Left ventricle myocardium inferior (tissue), 1 donor: ENCODE measurements at places on chromosomes 3 and 15. TPM values are rescaled to one million over a fixed set of nuclear protein-coding genes. Genes with fewer than 3 reads are reported as not detected.

DNA sequence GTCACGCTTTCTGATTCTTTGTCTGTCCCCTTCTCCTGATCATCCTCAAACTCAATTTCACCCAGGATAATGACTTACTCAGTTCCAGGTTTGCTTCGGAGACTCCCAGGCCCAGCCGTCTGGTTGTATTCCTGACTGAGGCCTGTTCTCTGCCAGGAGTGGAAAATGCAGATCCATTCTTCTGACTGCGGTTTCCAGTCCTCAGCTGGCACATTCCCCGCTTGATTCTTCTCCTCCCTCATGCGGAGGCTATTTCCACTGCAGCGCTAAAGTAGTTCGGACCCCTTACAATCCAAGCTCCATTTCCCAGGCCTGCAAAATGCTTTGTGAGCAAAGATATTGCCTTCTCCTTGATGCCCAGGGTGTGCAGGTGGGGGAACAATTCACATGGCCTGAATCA is 47.2 kb upstream of the GALNT15 start:
- no peak for DNase-seq

DNA sequence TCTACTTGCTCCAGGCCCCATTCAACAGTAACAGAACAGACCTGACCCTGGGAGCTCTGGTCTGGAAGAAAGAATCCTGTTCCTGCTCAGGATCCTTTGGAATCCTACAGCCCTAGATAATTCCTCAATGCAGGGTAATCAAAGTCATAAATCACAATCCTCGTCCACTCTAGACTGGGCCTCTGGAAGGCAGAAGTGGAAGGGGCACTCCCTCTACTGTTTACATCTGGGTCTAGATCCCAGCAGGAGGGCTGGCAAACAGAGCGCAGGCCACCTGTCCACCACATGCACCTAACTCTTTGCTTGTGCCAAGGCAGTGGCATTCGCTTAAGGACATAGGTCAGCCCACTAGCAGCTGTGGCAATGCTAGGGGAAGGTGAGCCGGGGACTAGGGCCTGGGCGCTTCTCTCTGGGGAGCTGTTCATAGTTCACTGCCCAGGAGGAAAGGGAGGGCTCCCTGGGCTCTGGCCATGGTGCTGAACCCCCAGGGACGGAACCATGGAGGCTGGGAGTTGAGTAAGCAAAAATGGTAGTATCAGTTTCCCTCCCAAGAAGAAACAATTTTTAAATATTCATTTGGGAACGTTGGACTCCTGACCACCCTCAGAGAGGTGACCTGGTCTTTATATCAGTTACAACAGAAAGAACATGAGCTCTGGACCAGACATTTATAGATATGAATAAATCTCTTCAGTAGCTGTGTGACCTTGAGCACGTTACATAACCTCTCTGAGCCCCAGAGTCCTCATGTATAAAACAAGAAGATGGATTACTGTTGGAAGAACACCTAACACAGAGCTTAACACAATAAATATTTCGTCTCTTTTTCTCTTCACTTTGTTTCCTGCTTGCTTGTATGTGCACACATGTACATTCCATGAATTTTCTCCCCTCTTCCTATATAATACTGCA is 90.2 kb downstream of the NTRK3 start:
- no peak for DNase-seq

GRCh38 chr3:126445506-126445905 is 30.2 kb downstream of the ZXDC start:
- no peak for DNase-seq

GRCh38 chr3:42520336-42520735 is 17.9 kb downstream of the VIPR1 start:
- no peak for DNase-seq

DNA sequence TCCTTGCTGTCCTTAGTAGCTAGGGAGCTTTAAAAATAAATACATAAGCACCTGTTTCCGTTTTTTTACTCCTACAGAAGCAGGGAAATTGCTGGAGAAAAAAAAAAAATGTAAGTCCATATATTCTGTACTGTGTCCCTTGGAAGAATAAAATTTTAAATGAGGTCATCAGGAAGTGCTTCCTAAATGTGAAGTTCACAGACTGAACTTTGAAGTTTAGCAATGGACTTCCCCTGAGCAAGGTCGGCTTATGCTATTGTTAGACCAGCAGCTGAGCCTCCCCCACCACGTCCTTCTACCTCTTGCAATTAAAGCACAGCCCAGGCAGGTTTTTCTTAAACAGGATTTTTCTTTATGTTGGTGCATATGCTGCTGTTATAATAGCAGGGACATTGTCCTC is 26.3 kb downstream of the LIPC start:
- DNase-seq: no peak

GRCh38 chr3:168876346-168877035 is 780.8 kb upstream of the GOLIM4 start:
- DNase-seq: no peak

GRCh38 chr15:59833366-59833765 is 144.2 kb upstream of the BNIP2 start:
- no peak for DNase-seq

- no peak for DNase-seq
Measured at GRCh38 chr3:8576841-8577571, 67.6 kb downstream of the SSUH2 start.

DNA sequence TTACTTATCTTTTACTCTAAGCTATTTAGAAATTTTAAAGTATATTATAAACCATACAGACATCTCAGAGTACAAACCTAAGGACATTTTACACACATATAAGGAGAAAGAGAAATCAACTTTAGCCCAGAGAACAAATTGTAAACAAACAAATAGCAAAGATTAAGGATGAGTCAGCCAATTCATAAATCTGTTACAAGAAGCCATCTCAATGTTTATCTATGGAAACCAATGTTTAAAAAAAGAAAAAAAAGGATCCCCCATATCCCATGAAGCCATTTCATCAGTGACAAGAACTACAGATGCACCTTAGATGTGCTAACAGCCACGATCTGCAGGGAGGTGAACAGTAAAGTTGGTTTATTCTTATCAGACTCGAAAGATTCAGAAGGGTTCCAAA is 437.1 kb downstream of the SHQ1 start:
- DNase-seq: no peak

DNA sequence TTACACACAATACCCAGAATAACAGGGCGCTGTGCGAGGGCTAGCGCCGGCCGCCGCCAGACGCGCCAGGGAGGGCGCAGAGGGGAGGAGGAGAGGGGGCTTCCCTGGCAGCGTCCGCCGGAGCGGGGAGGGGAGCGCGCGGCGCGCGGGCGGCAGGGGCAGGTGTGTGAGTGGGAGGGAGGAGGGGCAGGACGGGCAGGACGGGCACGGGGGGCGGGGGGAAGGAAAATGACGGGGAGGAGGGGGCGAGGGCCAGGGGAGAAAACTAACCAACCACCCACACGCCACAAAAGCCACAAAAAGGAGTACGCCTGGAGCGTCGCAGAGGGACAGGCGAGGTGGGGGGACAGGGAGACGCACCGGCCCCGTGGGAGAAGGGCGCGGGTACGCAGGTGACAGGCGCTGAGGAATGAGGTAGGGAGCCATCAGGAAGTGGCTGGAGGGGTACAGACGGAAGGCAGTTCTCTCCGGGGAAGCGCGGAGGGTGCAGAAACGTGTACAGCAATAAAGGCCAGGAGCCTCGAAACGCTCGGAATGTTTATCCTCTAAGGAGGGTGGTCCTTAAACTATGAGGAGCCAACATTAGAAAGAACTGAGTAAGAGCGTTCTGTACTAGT is 610 bp upstream of the SATB1 start:
- DNase-seq: peak; percentile 52

DNA sequence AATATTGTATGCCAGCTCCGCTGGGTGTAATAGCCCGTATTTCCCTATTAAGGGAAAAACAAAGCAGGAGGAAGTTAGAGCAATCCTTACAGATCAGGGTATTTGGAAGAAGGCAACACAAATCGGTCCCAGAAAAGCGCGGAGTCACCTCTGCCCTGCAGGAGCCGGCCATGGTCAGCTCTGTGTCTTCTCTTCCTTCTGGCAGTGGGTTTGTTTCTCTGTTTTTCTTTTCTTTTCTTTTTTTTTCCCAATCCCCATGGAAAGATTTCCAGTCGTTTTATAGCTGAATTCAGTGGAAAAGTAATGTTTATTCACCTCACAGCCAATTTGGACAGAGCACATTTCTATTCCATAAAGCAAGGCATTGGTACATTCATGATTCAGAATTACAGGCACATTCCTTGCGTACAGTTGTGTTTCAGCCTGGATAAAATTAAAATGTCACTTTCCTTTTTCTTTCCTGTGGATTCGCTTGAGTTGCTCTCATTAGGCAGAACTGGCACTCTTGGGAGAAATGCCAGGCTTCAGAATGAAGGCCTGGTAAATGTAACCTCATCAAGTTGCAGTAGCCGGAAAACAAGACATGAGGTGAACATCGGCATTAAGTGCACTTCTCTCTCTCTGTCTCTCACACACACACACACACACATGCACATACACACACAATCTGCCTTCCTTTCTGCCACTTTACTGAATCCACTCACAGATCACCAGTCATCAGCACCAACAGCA is 204.5 kb upstream of the UBE2E1 start:
- DNase-seq: no peak

GRCh38 chr15:31324806-31325594 is 1.6 kb upstream of the KLF13 start:
- no peak for DNase-seq

DNA sequence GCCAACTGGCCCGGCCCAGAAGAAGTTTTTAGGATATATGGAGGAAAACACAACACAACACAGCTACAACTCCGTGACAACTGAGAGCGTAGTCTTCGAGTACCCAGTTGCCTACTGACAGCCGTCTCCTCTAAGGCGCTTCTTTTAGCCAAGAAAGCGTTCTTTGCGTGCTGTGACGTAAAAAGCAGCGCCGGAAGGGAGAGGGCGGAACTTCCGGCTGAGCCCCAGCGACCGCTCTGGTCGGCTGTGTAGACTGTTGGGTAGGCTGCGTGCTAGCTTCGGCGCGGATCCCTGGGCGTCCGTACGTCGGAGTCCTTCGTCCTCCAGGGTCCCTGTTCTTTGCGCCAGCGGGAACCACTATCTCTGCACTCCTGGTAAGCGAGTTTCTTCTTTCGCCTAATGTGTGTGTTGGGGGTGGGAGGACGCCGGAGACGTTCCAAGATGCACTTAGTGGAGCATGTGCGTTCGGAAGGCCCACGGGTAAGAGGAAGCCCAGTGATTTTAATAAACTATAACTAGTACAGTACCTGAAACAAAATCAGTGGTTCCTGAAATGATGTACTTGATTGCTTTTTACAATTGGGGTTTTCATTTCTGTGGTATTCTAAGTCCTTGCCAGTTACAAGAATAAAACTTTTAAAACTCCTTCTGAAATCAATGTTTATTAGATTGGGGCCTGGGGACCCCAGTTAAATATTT is at the start of gene TRMT10C:
Gene TRMT10C (plus strand): TSS at position 239 of the 699 bp plus-strand sequence. CDS start 2,914 bp downstream, outside the sequence.
- DNase-seq: peak; percentile 91

DNA sequence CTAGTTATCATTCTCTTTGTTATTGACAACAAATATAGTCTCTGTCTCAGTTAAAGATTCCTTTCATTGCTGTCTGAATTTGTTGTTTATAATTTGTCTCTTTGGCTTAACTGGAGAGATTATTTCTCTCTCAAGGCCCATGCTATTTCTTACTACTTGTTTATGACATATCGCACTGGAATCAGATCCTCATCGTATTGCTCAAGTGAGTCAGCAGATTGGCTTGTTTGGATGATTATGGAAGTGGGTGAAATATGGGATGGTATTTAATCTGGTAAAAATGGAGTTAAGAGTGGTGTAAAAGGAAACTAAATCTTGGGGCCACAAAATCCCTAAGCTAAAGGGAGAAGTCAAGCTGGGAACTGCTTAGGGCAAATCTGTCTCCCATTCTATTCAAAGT is 613.1 kb downstream of the SI start:
- no peak for DNase-seq

- no peak for DNase-seq
Measured at GRCh38 chr3:171377859-171378258, 82.3 kb downstream of the TNIK start.

DNA sequence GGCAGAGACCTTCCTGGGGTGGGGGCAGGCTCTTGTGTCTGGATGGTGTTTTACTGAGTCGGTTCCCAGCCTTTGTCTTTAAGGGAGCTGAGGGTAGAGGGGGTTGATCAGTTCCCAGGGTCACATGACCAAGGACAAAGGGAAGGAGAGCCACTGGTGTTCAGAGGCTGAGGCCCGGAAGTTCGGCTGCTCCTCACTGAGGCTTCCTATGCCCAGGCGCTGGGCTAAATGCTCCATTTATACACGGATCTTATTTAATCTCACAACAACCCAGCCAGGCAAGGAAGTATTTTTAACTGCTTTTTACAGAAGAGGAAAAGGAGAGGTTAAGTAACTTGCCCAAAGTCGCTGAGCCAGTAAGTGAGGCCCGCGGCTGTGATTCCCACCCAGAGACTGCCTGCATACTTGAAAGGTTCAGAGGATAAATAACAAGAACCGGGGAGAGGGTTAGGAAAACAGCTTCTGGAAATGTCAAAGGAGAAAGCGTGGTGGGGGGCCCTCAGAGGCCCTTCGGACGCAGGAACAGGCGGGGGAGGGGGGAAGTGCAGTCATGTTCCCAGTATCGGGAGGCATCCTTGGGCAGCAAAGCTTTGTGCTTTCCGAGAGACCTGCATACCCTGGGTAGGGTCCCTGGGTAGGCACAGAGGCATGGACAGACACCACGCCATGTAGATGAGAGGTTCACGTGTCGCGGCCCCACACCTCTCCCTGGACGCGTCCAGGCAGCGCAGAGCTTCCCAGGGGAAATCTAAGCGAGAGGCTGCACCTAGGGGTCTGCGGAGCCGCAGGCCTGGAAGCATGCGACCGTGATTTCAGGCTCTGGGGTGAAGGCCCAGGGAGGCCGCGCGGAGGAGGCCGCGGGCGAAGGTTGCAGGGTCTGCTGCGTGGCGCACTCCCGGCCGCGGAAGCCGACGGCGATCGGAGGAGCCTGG is 21.3 kb downstream of the EPHB3 start:
- DNase-seq: peak; percentile 57

- DNase-seq: no peak
Measured at GRCh38 chr3:139778682-139779233, 101.0 kb upstream of the NMNAT3 start.

- no peak for DNase-seq
Measured at GRCh38 chr3:112464264-112464663, 35.0 kb downstream of the BTLA start.

DNA sequence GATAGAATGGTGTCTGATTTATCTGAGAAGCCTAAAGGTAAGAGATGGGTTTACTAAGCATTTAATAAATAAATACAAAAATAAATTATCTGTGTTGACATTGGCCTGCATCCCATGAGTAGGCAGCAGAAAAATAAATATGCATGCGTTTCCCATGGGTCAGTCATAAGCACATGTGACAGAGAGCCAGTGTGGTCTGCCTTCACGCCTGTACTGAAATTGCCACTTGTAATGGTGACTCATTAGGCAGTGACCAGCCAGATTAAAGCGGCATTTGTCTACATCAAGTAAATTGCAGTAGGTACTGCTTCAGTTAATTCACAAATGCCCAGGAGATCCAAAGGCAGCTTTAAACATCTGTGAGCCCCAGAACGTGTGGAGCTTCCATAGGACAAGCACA is 399.6 kb downstream of the NAALADL2 start:
- no peak for DNase-seq

GRCh38 chr3:125418306-125418705 is 43.2 kb upstream of the ZNF148 start:
- DNase-seq: no peak

- DNase-seq: no peak
Measured at GRCh38 chr3:119175872-119176756, 2.7 kb downstream of the UPK1B start.

RNU5B-1 gene
- 40.3 TPM for total RNA-seq

ERICH6 gene
- total RNA-seq: 0.55 TPM

ERC2 gene
- total RNA-seq: 0.99 TPM

SLC24A5 gene
- not detected for total RNA-seq

GOLGA8T gene
- total RNA-seq: 0.47 TPM
